Occipital lobe (tissue), 3 donors: ENCODE measurements at places on chromosomes 5 and 9.

DNA sequence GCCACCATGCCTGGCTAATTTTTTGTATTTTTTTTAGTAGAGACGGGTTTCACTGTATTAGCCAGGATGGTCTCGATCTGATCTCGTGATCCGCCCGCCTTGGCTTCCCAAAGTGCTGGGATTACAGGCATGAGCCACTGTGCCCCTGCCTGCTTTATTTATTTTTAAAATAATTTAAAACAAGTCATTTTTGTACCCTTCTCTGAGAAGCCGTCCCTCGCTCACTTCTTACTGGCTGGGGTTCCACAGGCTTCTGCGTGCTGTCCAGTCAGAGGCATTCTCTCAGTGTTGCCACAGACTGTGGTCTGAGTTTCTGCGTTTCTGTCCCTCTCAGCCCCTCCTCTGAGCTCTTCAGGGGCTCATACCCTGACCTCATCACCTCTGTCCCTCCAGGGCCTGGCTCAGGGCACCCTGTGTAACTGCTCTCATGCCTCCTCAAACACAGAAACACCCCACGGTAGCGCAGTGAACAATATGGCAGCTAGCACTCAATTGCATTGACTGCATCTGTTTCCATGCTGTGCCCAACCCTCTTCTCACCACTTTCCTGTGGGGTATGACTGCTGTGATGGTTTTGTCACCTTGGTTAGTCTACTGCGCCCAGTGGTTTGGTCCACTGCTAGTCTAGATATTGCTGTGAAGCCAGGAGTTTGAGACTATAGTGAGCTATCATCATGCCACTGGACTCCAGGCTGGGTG lies 44.3 kb upstream of the SH3PXD2B start:
- DNase-seq: no peak

DNA sequence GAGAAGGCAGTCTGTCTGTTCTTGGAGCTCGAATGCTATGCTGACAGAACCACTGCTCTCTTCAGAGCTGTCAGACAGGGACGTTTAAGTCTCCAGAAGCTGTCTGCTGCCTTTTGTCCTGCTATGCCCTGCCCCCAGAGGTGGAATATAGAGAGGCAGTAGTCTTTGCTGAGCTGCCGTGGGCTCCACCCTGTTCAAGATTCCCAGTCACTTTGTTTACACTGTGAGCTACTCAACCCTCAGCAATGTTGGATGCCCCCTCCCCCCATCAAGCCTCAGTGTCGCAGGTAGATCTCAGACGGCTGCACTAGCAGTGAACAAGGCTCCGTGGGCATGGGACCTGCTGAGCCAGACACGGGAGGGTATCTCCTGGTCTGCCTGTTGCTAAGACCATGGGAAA lies 344.2 kb downstream of the TMEM161B start:
- DNase-seq: no peak

- DNase-seq: no peak
Observed at GRCh38 chr9:96435345-96435744, 14.6 kb upstream of the HABP4 start.

DNA sequence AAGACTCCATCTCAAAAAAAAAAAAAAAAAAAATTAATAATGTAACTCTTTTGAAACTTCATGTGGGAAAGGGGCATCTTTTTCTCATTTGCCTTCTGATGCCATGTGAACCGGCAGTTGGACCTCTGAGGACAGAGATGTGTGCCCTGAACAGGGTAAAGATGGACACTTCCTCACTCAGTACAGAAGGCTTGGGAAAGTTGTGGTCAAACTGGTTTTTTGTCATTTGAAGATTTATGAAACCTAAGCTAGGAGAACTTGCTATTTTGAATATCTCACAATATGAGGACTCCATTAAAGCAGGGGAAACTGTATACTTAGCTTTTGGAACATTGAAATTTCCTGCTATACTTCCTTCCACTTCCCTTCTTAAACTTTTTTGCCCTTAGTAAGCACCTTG lies 147.5 kb upstream of the ALDH1B1 start:
- DNase-seq: no peak

GRCh38 chr5:81428861-81429260 lies 34.9 kb upstream of the ACOT12 start:
- no peak for DNase-seq

- DNase-seq: no peak
Observed at GRCh38 chr5:759111-759751, 25.3 kb downstream of the ZDHHC11B start.

DNA sequence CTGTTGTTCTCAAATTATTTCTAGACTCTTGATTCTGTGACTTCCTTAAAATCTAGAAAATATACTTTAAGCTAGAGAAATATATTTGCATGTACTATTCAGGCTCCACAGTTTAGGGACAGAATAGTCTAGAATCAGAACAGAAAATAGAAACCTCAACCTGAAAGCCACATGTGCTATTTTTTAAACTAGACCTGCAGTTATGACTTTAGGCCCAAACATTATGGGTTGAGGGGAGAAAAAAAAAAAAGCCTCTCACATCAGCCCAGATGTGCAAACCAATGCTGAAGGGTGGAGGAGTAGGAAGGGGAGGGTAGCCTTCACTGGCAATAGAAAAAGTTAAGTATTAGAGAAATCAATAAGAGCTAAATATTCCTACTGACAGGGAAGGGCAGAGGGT lies 35.7 kb downstream of the ELL2 start:
- DNase-seq: no peak
